ENCODE measurements at places on chromosomes 3 and 15.
A peak's percentile ranks its signal among the peaks of the same experiment; 100 is the strongest.

- DNase-seq, result no peak
These were observed 59.3 kb upstream of the ADCY5 start for GRCh38 chr3:123508178-123508577.

- no peak for DNase-seq
These were observed 25.4 kb upstream of the SRP14 start for GRCh38 chr15:40064231-40064894.

- DNase-seq, result no peak
These were observed 49.9 kb downstream of the SLC25A26 start for GRCh38 chr3:66270701-66271100.

DNA sequence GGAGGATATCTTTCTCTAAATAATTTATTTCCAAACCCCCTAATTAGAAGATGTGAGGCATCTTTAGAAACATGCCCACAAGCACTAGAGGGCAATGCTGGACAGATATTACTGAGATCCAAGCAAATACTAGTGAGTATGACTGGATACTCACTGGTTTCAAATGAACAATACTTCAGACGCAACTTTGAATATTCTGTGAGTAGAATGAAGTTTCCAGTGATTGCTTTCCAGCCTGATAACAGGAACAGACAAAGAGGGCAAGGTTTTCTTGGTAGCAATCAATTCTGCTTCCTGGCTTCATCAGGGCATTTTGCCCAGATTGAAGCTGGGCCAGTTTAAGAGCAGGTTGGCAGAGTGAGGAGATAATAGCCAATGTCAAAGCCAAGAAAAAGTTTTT, 442.6 kb upstream of the PDZRN3 start:
- peak; percentile 16 for DNase-seq

DNA sequence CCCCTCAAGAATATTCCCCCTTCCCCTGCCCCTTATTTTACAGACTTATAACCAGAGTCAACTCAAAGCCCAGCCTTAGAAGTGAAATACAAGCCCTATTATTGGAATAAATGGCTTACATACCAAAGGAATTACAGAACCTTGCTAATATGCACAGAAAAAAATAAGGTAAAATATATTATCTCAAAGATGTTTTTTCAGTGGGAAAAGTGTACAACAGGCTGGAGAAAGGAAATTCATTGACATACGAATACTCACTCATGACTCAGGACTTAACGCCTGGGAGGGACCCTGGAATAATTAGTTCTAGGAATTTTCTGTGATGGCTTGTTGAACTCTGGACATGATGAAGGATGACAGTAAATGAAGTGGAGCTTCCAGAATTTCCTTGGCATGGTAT, 27.0 kb downstream of the ARL14 start:
- no peak for DNase-seq

DNA sequence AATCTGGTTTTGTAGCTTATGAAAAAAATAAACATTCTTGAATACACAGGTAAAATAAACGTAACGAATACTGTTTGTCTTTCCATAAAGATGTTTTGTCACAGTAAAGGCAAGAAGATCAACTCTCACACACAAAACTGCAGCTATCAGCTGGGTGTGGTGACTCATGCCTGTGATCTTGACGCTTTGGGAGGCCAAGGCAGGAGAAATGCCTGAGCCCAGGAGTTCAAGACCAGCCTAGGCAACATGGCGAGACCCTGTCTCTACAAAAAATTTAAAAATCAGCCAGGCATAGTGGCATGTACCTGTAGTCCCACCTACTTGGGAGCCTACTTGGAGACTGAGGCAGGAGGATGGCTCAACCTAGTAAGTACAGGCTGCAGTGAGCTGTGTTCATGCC, 39.6 kb downstream of the CBLB start:
- DNase-seq, result no peak

DNA sequence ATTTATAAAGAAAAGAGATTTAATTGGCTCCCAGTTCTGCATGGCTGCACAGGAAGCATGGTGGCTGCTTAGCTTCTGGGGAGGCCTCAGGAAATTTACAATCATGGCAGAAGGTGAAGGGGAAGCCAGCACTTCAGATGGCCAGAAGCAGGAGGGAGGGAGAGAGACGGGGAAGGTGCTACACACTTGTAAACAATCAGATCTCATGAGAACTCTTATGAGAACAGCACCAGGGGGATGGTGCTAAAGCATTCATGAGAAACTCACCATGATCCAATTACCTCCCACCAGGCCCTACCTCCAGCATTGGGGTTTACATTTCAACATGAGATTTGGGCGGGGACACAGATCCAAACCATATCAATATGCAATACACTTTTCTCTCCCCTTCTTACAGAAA, 73.7 kb downstream of the ECT2 start:
- no peak for DNase-seq

- no peak for DNase-seq
These were observed 36.1 kb upstream of the BLM start for GRCh38 chr15:90681056-90681455.

GRCh38 chr3:115436767-115437301, 186.5 kb upstream of the GAP43 start:
- DNase-seq, result peak; percentile 48

- DNase-seq, result no peak
These were observed 220.2 kb upstream of the COL8A1 start for GRCh38 chr3:99418209-99418635.

- DNase-seq, result no peak
These were observed 149.9 kb downstream of the FRMD5 start for GRCh38 chr15:44045217-44045616.

GRCh38 chr15:60591496-60592370, 112.8 kb upstream of the ICE2 start:
- DNase-seq, result no peak

DNA sequence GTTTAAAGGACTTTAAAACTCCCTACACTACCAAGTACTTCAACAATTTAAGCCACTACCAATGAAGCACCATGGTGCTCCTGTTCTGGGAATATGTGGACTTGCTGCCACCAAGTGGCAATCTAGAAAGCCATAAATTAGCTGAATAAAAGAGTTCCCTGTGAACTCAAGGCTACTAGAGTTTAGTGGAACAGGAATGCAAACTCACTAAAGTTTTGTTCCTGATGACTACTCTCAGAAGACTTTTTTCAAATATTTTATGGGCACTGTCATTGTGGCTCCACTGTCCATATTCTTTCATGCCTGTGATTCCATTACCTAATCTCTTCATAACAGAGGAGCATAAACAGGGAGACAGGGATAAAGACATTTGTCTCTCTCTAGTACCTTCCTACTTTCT, 63.9 kb downstream of the TMCC1 start:
- DNase-seq, result peak; percentile 41

DNA sequence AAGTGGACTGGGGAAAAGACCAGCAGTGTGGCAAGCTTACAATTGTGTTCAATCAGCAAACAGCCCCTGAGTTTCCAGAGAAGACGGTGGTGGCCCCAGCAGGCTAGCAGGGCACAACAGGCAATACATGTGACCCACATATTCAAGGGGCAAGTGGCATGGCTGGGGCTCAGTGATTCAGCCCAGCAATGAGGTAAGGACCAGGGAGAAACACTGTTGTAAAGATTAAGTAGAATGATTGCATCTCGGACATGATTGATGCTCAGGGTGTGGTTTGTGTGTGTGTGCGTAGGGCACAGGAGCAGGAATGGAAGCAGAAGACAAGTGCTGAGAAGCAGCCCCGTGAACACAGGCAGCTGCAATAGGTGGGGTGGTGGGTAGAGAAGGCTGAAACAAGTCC, 37.9 kb downstream of the KLHL6 start:
- no peak for DNase-seq

DNA sequence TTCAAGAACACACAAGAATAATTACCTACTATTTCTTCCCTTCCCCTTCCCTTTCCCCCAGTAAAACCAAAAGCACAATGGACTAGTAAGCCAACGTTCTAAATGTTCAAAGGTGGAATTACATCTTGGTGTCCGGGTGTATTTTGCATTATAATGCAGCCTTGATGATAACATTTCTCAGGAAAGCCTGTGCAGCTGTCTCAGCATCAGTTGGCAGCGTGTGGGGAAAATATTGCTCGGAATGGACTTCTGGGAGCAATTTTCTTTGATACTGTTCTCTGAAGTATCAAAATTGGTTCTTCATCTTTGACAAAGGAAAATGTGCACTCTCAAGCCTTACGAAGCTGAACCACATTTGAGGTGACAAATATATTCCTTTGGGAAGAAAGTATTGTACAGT, 198.9 kb downstream of the AGBL1 start:
- no peak for DNase-seq

- no peak for DNase-seq
These were observed 2.8 kb upstream of the MUC20 start for GRCh38 chr3:195717852-195718476.

DNA sequence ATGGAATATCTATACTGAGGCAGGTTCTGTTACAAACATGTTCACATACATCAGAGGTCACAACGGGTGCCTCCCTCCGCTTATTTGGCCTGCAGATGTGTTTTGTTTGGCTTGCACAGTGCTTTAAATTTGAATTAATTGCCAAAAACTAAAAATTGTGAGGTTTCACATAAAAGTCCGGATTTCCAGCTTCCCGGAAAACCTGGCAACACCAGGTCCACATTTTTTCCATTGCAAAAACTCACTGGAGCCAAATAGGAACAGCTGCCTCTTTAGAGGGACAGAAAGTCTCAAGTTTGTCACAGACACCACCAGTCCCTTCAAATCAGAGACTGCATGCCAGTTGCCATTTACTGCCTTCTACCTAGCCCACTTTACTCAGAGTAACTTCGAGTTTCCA, 205.9 kb upstream of the MDFIC2 start:
- no peak for DNase-seq

DNA sequence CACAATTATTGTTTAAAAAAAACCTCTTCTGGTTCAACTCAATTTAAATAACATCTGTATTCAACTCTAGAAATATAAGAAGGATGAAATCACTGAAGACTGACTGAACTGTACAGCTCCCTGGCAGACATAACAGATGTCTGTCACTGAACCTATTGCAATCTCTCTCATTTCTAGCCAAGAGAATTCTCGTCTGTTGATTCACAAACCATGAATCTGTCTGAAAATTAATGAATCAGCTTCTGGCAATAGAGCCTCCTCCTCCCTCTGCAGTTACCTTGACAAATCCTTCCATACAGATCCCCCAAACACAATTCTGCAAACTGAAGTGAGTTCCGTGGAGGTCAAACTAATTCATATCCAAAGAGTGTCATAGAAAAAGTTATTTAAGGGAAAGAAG, 561.4 kb downstream of the PYDC2 start:
- DNase-seq, result no peak

- no peak for DNase-seq
These were observed 8.1 kb downstream of the B2M start for GRCh38 chr15:44719293-44719999.

DNA sequence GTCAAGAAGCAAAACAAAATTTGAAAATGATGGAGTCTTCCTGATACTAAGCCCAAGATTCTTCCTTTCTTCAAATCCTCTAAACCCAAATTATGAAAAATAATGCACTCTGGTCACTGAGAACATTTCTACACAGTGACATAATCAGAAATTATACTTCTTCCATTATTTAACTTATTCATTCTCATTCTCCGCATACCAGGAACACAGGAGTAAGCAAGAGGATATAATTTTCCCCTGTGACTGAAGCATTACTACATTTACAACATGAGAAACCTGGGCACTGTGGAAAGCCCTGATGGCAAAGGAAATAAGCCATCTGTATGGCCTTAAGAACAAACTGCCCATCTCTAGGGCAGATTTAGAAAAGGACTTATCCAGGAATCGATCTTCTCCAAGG, 47.0 kb downstream of the EXD1 start:
- no peak for DNase-seq

- no peak for DNase-seq
These were observed 17.3 kb downstream of the ZDHHC19 start for GRCh38 chr3:196193736-196194541.

GRCh38 chr3:150480877-150481276, 65.4 kb downstream of the SERP1 start:
- DNase-seq, result no peak

DNA sequence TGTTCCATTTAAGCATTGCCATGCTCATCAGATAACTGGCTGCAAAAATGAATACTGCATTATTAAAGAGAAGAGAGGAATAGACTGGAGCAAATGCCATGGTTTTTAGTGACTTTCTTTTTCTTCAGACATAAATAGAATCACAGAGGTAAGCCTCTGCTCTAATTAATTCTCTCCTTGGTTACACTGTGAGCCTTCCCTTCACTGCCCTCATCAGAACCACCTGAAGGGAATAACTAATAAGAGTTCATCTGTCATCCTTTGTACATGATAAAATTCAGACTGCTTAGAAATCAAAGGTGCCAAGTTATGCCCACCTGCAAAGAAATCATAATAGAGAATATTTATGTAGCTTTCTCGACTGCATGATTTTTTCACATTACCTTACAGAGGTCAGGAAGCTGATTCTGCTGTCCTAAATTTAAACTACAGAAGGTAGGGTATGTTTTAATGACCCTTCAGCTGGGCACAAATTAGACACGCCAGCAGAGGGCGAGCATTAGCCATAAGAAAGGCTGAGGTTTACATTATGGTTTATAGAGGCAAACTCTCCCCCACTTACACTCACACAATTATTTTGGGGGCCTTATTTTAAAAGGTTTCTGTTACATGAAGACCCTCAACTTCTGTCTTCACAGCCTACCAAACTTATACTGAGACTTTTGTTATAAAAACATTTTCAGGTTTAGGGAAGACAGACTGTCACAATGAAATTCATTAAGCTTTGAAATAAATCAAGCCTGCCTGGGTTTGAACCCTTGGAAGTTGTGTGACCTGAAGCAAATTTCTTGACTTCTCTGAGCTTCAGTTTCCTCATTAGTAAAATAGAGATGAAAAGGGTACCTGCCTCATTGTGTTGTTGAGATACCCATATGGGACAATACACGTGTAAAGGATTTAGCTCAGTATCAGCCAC, 15.3 kb upstream of the UNC13C start:
- DNase-seq, result no peak

Measured in DMS153 (cell line).